ENCODE measurements at places on chromosomes 11 and 22. TPM values are rescaled to one million over a fixed set of nuclear protein-coding genes. Genes with fewer than 3 reads are reported as not detected.

- H3K4me3 ChIP-seq: no peak overlapping the region
- DNase-seq: no peak
- peaks cover 92% of the 10 kb centered on the region for H3K36me3 ChIP-seq
- H3K27me3 ChIP-seq: no peaks in the 10 kb centered on the region
Measured at GRCh38 chr11:128765571-128766549, 72.0 kb downstream of the FLI1 start.

- H3K27ac ChIP-seq: no peak overlapping the region
- no peak overlapping the region for H3K4me3 ChIP-seq
- H3K27me3 ChIP-seq: no peaks in the 10 kb centered on the region
- H3K36me3 ChIP-seq: no peaks in the 10 kb centered on the region
Measured at GRCh38 chr11:131109257-131109656, 193.0 kb upstream of the SNX19 start.

GRCh38 chr11:112132737-112133136 lies 31.2 kb downstream of the IL18 start:
- H3K36me3 ChIP-seq: no peaks in the 10 kb centered on the region
- DNase-seq: no peak
- no peak overlapping the region for H3K4me3 ChIP-seq
- H3K27ac ChIP-seq: no peak overlapping the region
- H3K4me1 ChIP-seq: no peaks in the 10 kb centered on the region

DNA sequence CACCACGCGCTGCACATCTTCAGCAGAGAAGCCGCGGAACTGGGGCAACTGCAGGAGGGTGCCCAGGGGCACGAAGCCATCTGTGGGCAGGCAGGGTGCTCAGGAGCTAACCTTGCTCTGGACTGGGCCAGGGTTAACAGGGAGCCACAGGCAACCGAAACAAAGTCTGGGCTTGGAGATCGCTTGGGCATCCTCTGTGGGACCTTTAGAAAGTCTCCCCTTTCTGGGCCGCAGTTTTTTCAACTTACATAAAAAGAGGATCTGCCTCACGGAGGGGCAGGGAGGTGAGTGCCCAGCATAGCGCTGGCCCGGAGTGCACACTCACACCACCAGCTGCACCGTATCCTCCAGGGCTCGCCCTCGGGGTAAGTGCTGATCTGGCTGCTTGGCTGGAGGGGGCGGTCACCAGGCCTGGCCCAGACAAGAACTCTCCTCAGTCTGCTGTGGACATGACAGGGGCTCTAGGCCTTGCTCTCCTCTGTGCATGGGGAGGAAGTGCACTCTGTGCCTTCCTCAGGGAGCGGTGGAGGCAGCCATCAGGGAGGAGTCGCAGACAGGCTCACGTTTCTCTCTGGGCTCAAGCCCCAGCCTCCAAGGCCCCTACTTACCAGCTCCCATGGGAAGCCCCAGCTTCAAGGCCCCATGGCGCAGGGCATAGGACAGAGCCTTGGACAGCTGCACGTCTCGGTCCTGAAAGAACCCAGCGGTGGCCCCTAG lies 937 bp downstream of the TRPT1 start:
- no peak for DNase-seq
- peak overlapping the region; percentile 89 for H3K27ac ChIP-seq
- H3K4me3 ChIP-seq: peak overlapping the region; percentile 60
- peaks cover 32% of the 10 kb centered on the region for H3K36me3 ChIP-seq

DNA sequence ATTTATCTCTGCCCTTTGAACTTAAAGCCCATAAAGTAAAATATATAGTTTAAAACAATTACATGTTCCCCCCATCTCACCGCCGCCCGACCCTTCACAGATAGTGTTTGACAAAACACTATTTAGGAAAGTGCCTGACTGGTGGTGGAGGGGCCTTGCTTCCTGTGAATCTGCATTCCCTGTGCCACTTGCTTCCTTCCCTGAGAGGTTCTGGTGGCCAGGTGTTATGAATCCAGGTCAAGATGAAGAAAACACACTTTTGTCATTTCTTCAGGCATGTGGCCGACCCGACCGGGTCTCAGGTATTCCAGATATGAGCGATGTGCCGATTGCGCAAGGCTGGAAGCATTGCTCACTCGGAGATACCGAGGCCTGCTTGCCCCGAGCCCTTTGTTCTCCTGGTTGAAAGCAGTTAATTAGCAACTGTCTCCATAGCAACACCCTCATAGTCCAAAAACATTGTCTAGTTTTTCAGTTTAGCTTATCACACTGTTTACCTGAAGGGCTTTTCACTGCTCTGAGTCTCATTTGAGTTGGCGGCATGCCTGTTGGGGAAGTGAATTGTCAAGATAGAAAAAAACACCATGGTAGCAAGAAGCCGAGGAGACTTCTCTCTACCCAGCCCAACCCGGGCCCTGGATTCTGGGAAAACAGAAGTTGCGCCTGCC lies 128.3 kb downstream of the TEAD1 start:
- no peaks in the 10 kb centered on the region for H3K4me1 ChIP-seq
- H3K27ac ChIP-seq: no peak overlapping the region
- no peak for DNase-seq
- peaks cover 5% of the 10 kb centered on the region for H3K27me3 ChIP-seq
- H3K36me3 ChIP-seq: no peaks in the 10 kb centered on the region

DNA sequence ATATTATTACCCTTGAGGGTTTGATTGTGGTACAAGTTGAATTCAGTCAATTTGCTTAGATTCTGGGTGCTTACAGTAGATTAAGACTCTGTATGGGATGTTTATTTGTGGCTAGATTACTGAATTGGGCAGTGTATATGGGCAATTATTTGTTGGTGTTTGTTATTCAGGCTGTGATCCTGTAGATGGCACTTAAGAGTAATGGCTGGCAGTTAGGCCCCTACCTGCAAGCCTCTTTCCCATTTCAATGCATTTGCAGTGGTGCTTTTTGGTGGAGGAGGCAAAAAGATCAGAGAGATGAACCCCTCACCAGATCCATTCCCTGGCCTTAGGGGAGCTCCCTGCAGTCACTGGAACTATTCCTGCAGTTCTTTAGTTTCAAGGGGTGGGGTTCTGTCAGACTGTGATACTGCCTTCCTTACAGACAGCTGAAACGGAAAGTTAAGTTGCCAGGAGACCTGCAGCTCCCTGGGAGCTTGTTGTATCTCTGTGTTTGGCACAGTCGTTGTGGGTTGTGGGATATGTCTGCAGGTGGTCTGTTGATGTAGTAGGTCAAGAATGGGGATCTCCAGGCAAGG lies 199.5 kb downstream of the AASDHPPT start:
- H3K36me3 ChIP-seq: no peaks in the 10 kb centered on the region
- no peak for DNase-seq
- no peak overlapping the region for H3K4me3 ChIP-seq
- no peak overlapping the region for H3K27ac ChIP-seq
- no peaks in the 10 kb centered on the region for H3K4me1 ChIP-seq
- no peaks in the 10 kb centered on the region for H3K27me3 ChIP-seq

DNA sequence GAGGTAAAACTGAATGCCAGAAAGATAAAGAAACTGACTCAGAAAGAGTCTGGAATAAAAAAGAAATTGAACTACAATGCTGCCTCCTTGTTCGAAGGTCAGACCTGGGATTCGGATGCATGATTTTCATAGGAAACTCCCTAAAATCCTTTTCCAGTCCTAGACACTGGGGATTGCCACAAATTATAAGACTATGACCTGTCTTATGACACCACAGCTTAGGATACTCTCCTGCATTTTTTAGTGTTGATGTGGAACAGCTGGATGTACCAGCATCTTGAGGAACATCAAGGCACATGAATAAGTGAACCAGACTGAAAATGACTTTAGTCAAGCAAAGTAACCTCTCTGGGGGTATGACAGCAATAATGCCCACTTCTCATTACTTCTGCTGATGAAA lies 9.0 kb downstream of the KIRREL3 start:
- H3K4me1 ChIP-seq: no peaks in the 10 kb centered on the region
- H3K27ac ChIP-seq: no peak overlapping the region
- no peaks in the 10 kb centered on the region for H3K36me3 ChIP-seq
- no peak overlapping the region for H3K4me3 ChIP-seq
- no peaks in the 10 kb centered on the region for H3K27me3 ChIP-seq

- H3K27ac ChIP-seq: no peak overlapping the region
- H3K4me3 ChIP-seq: no peak overlapping the region
- H3K27me3 ChIP-seq: no peaks in the 10 kb centered on the region
- no peak for DNase-seq
- H3K4me1 ChIP-seq: no peaks in the 10 kb centered on the region
Measured at GRCh38 chr22:32706149-32706548, 95.4 kb upstream of the TIMP3 start.

DNA sequence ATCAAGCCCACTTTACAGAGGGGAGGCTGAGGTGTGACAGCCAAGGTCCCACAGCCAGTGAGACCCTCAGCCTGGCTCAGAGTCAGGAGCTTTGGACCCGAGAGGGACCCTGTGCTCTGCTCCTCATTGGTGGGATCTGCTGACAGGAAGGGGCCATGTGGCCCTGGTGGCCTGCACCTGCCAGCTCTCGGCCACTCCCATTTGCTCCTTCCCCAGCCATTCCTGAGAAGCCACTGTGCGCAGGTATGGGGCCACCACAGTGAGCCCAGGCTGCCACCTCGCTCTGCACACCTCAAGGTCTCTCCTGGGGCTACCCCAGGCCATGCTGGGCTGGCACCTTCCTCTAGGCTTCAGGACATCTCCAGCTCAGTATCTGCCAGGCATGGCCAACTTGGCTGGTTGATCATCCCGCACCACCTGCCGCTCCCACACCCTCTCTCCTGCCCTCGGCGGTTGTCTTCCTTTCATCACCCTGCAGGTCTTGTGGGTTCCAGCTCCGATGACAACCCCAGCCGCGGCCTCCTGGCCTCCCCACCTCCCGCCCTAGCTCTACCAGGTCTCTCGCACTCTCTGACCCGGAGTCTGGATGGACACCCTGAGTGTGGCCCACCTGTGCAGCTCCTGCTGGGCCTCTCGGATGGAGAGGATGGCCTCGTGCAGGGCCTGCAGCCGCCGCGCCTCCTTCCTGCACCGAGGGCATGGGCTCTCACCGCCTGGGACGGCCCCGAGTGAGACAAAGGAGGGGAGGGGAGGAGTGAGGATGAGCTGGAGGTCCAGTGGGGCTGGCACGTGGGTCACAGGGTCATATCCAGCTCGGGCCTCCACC lies 32.2 kb upstream of the CARS1 start:
- H3K27ac ChIP-seq: no peak overlapping the region
- no peaks in the 10 kb centered on the region for H3K36me3 ChIP-seq
- no peaks in the 10 kb centered on the region for H3K27me3 ChIP-seq
- H3K4me3 ChIP-seq: no peak overlapping the region
- DNase-seq: no peak
- H3K4me1 ChIP-seq: no peaks in the 10 kb centered on the region

DNA sequence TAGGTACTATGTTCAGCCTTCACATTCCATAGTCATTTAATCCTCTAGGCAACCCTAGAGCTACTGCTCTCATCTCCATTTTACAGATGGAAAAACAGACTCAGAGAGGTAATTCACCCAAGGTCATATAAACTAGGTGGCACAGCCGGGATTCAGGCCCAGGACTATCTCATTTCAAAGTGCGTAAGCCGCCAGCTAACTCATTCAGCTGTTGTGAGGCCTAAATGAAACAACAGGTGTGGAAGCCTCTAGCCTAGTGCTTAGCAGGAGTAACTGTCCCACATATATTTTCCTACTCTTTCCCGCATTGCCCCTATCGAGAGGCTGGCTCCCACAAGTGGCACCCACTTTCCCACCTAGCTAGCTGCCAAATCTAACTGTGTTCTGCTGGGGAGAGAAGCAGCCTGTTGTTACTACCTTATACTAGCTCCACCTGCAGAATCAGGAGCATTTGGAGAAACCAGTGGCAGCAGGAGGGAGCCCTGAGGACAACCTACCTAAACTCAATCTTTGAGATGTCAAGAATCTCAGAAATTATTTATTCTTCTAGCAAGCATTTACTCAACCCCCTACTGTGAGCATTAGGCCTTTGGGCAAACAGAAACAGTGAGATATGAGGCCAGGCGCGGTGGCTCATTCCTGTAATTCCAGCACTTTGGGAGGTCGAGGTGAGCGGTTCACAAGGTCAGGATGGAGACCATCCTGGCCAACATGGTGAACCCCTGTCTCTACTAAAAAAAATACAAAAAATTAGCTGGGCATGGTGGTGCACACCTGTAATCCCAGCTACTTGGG lies 20.9 kb downstream of the PRG3 start:
- no peaks in the 10 kb centered on the region for H3K4me1 ChIP-seq
- H3K27me3 ChIP-seq: peaks cover 5% of the 10 kb centered on the region
- no peak overlapping the region for H3K27ac ChIP-seq
- no peak overlapping the region for H3K4me3 ChIP-seq
- no peaks in the 10 kb centered on the region for H3K36me3 ChIP-seq
- no peak for DNase-seq

DNA sequence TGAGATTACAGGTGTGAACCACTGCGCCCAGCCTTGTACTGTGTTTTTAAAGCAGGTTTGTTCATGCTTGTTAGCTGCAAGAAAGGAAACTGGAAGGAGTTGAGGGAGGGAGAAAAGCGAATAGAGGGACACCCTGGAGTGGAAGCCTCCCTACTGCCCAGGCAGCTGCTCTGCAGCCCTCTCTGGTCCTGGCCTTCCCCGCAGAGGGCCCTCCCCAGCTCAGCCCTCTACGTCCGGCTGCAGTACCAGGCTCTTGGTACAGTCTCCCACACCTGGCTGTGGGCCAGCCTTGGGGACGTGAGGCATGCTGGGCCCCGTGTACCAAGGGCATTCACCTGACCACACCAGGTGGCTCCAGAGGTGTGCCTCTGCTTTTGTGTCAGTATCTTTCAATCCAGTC lies 70.8 kb downstream of the MED15 start:
- DNase-seq: no peak
- peaks cover 45% of the 10 kb centered on the region for H3K4me1 ChIP-seq
- no peak overlapping the region for H3K27ac ChIP-seq
- peaks cover 5% of the 10 kb centered on the region for H3K36me3 ChIP-seq

- no peaks in the 10 kb centered on the region for H3K4me1 ChIP-seq
- H3K27me3 ChIP-seq: no peaks in the 10 kb centered on the region
- no peak overlapping the region for H3K27ac ChIP-seq
- DNase-seq: no peak
Measured at GRCh38 chr11:92852946-92853345, 116.5 kb upstream of the MTNR1B start.

GRCh38 chr22:44887941-44888366 lies 121.9 kb downstream of the PHF21B start:
- H3K27me3 ChIP-seq: no peaks in the 10 kb centered on the region
- H3K36me3 ChIP-seq: no peaks in the 10 kb centered on the region
- no peak for DNase-seq
- no peak overlapping the region for H3K27ac ChIP-seq
- H3K4me1 ChIP-seq: no peaks in the 10 kb centered on the region
- H3K4me3 ChIP-seq: no peak overlapping the region

Gene MRGPRD
- total RNA-seq: not detected

Gene DNAJB7
- not detected for total RNA-seq

Gene KCNJ1
- not detected for total RNA-seq

Gene C11orf91
- total RNA-seq: not detected

Gene F2
- not detected for total RNA-seq

Gene SERPIND1
- not detected for total RNA-seq

Gene FOLR1
- not detected for total RNA-seq

Gene RFPL3
- not detected for total RNA-seq

Gene MRGPRE
- not detected for total RNA-seq

Gene SMC1B
- 0.70 TPM for total RNA-seq

Gene C22orf42
- not detected for total RNA-seq

Measured in naive thymus-derived CD4-positive, alpha-beta T cell (primary cell).